ENCODE measurements at places on chromosomes 13 and 19. TPM values are rescaled to one million over a fixed set of nuclear protein-coding genes. Genes with fewer than 3 reads are reported as not detected.

The RNASEH2A gene
- total RNA-seq: 10.4 TPM

DNA sequence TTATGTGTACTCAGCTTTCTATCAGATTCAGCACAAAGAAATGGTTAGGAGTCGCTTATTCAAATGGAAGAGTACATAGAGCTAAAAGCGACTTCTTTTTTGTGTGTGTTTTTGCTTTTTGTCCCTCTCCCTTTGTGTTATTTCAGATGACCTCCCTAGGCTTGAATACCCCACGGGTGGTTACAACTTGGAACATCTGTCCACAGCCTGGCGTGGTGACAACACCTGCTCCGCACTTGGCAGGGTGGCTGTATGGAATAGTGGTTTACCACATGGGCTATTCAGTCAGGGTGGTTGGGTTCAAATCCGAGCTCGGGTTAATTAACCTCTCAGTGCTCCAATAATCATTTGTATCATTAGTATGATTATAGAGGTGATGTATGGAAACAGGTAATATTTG, 151.6 kb upstream of the FREM2 start:
- no peak for DNase-seq

DNA sequence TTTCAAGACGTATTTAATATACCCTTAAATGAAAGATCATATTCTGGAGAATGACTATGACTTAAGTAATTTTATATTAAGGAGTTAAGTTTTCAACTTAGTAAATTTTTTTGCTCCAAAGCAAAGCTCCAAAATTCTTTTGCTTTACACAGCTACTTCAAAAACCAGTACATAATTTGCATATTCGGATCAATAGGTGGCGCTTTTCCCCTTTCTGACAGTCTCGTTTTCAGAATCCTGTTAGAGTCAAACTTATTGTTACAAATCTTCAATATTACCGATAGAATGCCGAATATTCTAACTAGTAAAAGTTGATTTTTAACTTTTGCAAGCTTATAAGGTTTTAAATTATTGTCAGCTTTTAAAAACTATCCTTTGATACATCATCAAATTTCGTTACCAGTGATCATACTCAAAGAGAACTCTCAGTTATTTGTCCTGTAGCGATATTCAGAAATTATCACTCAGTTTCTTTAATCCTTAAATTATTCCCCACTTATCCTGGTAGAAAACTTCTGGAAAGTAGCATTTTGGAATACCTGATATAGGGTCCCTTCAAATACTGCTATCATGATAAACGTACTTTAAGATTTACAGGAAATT, 852.7 kb upstream of the KLHL1 start:
- DNase-seq: no peak

DNA sequence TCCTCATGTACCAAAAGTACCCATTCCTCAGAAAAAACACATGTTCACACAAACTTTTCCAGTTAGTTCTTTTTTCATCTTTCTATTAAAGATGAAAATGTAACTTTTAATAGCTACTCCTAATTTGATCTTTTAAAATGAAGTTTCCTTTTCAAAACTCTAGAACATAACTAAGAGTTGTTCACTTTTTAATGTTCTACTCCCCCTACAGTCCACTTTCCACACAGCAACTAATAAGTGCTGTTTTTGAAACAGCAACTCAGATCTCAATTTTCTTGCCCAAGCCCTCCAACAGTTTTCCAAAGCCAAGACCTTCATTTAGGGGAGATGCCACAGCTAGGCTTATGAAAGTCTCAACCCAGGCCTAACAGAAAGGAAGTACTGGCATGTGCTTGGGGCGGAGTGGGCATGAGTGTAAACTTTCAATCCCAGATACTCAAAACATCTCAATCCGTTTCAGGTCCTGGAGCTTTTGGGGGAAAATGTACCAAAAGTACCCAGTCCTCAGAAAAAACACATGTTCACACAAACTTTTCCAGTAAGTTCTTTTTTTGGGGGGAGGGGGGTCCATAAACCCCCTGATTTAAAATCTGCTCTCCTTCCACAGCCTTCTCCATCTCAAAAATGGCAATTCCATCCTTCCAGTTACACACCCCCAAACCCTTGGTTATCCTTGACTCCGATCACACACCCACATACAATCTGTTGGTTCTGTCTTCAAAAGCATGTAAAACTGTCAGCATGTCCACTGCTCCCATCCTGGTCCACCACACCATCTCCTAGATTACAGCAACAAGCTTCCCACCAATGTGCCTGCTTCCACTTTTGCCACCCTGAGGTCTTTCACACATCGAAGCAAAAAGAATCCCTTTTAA, 2.0 kb downstream of the FBL start:
- no peak for DNase-seq

GRCh38 chr13:97263160-97263559, 41.0 kb downstream of the MBNL2 start:
- DNase-seq: no peak

GRCh38 chr19:27974082-27974513, 1238.9 kb downstream of the UQCRFS1 start:
- no peak for DNase-seq

All from omental fat pad (tissue), 4 donors.